H4 (cell line): ENCODE measurements at places on chromosomes 4 and X. TPM values are rescaled to one million over a fixed set of nuclear protein-coding genes. Genes with fewer than 3 reads are reported as not detected.

- DNase-seq, result no peak
Observed at GRCh38 chr4:117429506-117429905, 344.1 kb upstream of the TRAM1L1 start.

The TRO gene
- total RNA-seq, result 13.9 and 16.3 TPM in 2 replicates

DNA sequence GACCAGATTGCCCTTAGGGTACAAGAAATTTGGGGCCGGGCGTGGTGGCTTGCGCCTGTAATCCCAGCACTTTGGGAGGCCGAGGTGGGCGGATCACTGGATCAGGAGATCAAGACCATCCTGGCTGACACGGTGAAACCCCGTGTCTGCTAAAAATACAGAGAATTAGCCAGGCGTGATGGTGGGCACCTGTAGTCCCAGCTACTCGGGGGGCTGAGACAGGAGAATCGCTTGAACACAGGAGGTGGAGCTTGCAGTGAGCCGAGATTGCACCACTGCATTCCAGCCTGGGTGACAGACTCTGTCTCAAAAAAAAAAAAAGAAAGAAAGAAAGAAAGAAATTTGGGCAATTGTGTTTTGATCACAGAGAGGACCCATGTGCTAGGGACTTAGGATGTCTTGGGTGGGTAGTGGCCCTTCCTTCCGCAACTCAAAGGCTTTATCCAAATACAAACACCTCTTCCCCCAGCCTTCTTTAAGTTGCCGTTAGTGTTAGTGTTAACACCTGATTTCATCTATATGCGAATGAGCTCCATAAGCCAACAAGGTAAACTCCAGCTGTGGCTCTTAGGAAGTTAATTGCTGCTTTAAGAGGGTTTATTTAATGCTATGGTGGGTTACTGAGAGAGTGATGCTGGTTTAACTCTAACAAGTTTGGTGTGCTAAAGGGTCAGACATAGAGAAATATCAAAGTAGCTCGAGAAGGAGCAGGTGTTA is 8.6 kb upstream of the CCDC110 start:
- no peak for DNase-seq

DNA sequence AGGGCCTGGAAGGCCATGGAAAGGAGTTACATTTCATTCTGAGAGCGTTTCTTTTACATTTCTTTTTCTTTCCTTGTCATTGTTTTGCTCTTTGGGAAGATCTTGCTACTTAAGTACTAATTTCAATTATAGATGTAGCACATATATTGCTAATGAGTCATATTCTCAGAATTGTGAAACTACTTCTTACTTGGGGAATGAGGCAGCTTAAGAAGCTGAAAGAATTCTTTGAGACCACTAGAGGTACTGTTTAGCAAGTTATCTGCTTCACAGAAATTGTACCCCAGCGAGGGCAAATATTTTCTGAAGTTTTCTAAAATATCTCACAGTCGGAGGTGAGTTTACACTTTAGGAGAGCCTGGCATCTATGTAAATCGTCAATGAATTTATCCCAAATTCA is 100.6 kb downstream of the AFF2 start:
- DNase-seq, result peak; percentile 8

GRCh38 chr4:5572114-5572513 is 136.2 kb downstream of the EVC2 start:
- peak; percentile 17 for DNase-seq

GRCh38 chr4:47597696-47598095 is 112.6 kb downstream of the ATP10D start:
- DNase-seq, result no peak

- no peak for DNase-seq
Observed at GRCh38 chrX:39212456-39212855, 411.2 kb downstream of the MID1IP1 start.

DNA sequence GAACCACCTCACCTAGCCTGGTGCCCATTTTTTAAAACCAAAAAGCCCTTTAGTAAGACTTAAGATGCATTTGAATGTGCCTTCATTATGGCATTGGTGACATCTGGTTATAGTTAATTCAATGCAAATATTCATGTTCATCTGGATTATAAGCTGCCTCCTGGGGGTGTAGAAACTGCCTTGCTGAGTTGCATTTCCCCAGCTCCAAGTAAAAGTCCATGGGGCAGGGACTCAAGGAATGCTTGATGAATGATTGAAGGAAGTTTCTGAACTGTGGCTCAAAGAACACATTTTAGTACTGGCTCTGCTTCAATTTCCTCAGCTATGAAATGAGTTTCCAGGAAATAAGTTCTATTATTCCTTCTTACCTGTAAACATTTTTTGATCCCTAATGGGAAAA is 18.5 kb upstream of the RBM47 start:
- DNase-seq, result no peak

The TMEM165 gene
- total RNA-seq, result 104 and 124 TPM in 2 replicates

DNA sequence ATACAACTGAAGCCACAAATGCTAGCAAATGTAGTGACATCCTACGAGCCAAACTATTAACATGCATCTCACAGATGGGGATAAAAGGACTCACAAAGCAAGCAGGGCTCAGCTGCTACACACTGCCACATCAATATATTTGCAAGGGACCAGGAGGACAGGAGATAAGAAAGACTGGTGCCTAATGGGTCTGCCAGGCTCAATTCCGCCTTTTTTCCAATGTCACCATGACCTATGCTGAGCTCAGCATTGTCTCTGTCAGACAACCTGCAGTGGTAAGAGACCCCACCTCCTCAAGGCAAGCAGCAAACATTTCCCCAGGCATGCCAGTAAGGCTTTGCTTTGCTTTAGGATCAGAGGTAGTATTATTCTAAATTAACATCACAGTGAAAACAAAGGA is 435 bp downstream of the DCX start:
- no peak for DNase-seq

The MAD2L1 gene
- total RNA-seq, result 70.7 and 115 TPM in 2 replicates

DNA sequence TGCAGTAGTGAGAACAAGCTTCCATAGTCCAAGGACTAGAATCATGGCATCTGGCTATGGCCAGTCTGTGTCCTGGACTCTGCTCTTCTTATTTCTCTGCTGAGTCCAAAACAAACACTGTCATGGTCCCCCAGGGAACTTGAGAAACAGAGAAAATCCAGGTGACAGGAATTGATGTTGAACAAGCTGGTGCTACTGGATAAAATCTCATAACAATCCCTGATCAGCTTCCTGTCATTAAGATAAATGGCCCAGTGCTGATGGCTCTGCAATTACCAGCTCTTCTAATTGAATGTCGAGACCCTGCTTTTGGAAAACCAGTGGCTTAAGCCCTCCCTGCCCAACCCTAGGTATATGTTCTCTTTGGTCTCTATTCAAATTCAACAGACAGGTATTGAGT is 58.8 kb upstream of the ARHGAP36 start:
- no peak for DNase-seq

DNA sequence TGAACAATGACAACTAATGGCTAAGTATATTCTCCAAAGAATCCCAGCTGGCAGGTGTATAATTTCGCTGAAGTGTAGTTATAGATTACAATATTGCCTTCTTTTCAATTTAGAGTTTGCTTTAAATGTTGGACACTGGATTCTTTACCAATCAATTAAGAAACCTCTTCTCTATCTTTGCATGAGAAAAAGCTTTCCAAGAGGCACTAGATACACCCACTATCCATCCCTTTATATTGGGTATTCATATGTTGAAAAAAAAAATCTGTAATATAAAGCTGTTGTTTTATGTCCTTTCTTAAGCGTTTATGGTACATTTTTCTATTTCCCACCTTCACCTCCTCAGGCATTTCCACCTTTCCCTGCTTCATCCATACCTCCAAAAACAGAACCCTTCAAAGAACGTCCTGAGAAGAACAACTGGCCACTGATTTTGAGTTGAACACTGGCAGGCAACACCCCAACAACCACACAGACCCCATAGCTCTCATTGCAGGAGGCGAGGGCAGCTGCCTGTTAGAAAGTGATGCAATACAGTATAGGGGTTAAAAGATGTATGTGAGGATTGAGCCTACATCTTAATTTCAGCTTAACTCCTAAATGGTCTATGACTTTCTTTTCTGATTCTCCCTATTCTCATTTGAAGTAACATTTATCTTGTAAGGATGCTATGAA is 11.8 kb downstream of the ADH6 start:
- DNase-seq, result no peak

The ADGRL3 gene
- not detected in 2 replicates for total RNA-seq

DNA sequence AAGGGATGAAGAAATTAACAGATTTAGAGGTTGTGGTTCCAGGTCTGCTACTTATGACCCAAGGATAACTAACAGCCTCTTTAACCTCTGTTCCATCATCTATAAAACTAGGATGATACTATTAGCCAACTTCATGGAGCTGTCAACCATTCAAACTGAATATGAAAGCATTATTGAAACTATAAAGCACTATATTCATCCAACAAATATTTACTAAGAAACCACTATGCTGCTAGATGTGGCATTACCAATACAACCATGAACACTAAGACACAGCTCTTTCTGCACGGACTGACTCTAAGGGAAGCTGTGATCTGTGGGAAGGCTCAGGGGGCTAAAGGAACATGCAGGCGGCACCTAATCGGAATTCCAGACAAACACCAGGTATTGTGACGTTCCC is 66.0 kb downstream of the APBB2 start:
- no peak for DNase-seq

DNA sequence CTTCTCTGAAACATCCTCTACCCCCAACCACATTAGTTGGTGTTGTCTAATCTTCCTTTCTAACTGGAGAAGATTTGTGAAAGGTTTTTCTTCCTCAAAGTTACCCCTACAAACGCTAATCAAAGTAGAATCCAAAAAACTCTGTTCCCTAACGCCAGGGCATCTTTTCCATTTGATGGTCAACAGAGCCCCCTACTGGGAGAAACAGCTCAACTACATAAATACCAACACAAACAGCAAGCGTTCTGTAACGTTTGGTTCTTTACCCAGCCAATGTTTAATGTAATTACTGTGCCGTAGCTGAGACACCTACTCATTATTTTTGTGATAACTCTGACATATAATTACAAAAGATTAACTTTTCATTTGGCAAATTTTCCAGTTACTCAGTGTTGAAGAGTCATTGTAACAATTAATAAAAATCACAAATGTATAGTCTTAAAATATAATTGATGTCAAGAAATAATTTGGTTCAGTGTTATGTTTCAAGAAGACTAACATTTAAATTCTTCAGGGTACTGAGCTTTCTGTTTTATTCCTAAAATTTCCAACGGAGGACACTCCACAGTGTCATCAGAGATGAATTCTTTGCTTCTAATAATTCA is 94.9 kb upstream of the TBC1D9 start:
- DNase-seq, result peak; percentile 39

DNA sequence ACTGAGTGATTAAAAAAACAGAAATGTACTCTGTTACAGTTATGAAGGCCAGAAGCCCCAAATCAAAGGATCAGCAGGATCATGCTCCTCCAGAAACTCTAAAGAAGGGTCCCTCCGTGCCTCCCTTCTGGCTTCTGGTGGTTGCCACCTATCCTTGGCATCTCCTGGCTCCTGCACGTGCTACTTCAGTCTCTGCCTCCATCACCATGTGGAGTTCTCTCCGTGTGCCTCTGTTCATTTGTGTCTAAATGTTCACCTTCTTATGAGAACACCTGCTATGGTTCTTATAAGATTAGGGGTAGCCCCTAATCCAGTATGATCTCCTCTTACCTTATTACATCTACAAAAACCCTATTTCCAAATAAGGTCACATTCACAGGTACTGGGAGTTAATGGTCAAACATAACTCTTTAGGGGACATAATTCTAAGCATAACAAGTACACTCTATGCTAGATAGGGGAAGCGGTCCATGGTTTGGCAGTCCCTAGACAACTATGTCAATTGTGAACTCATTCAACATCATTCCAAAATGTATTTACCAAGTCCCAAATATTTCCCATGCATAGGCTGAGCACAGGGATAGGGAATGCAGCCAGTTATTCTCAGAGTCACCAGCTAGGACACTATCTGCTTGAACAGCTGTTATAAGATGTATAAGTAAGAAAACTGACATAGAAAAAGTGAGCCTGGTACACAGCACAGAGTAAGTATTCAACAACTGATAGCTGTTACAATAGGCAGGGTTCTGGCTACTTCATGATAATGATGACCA is 295.5 kb upstream of the BOD1L1 start:
- no peak for DNase-seq

DNA sequence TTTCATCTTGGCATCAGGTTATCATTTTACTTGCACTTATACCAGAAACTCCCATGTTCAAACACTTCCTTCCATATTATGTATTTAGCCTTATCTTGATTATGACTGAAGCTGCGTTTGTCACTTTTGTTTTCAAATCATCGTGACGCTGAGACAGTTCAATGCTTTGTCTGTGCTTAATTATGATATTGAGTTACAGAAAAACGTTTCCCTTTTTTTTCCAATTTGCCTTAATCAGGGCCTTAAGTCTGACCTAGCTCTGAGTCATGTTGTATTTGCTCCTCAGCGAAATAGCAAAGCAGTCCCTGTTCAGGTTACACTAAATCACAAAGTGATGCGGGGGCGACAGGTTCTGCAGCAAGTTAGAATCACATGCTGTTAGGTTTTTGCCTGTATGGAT is 254.7 kb downstream of the AFF2 start:
- no peak for DNase-seq

- peak; percentile 55 for DNase-seq
Observed at GRCh38 chr4:88659055-88659889, 38.4 kb downstream of the NAP1L5 start.

DNA sequence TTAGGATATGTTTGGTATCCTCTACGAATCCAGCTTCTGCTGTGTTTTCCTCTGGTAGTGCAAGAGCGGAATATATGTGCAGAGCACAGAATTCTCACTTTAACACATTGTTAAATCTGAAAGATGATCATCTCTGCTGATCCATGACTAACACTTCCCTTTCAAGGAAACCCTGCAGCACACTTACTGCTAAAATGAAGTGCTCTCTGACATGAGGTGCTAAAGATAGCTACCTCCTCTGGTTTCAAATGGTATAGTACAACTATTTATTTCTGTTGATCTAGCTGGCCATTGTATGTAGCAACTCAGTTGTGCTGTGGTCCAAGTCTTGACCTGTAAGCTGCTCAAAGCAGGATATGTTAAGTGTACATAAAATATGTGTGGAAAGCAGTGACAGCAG is 162.4 kb upstream of the FMR1 start:
- no peak for DNase-seq

The TCEAL6 gene
- not detected in 2 replicates for total RNA-seq

The NOX1 gene
- total RNA-seq, result not detected in 2 replicates

- no peak for DNase-seq
Observed at GRCh38 chrX:85221361-85221760, 22.2 kb downstream of the SATL1 start.

The ASMT gene
- not detected in 2 replicates for total RNA-seq

The NPFFR2 gene
- 0.25 TPM in 1 of 2 replicates, not detected in the other for total RNA-seq
